Forelimb muscle (tissue), 1 donor: ENCODE measurements at places on chromosomes 3 and 15. TPM values are rescaled to one million over a fixed set of nuclear protein-coding genes. Genes with fewer than 3 reads are reported as not detected.

HIGD2B gene
- polyA plus RNA-seq = not detected

CACNA1D gene
- 1.4 TPM for polyA plus RNA-seq

FYTTD1 gene
- 71.9 TPM for polyA plus RNA-seq

FGF7 gene
- polyA plus RNA-seq = 13.4 TPM

DNA sequence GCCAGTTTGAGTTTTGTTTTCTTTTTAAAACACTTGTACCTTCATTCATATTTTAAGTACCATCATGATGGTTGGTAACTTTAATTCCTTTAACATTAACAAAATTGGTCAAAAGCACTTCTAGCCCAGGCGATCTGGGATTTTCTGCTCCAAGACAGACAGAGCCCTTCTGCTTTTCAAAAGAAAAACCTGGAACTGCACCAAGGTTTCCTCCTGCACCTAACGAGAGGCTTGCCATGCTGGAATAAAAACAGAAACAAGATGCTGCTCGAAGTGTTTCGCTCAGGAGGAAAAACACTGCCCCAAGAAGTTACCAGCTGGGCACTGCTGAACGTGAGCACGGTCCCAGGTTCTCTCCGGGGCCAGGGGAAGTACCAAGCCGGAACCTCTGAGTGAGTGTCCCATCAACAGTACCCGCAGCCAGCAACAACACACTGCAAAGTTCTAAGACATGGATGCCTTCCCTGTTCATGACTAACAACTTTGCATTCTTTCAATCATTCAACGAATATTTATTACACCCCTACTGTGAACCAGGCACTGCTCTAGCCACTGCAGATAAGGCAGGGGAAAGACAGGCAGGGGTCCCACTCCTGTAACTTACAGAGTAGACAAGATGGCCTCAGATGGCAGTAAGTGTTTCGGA lies 98.8 kb downstream of the XXYLT1 start:
- DNase-seq = no peak

- DNase-seq = no peak
Measured at GRCh38 chr15:90883976-90884718, at the start of gene FES. Gene FES (plus strand): TSS chr15:90884504. CDS start chr15:90885046, 542 bp downstream.
